ENCODE measurements at places on chromosomes 6 and 20.

DNA sequence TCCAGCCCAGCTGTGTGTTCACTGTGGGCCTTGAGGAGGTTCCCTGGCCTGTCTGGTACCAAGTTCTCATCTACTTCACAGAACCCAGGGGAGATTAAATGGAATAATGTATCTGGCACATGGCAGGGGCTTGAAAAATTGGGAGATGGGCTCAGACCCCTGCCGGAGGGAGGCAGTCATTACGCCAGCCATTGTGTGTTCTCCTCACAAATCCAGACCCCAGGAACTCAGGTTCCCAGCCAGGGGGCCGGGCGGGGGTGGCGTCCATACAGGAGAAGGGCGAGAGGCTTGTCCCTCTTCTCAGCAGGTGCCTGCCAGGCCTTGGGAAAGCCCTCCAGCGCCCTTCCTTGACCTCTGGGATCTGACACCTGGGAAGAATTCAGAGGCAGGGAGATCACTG, 8.1 kb downstream of the NOL4L start:
- no peak for DNase-seq

GRCh38 chr6:93317592-93317991, 101.8 kb downstream of the EPHA7 start:
- no peak for DNase-seq

DNA sequence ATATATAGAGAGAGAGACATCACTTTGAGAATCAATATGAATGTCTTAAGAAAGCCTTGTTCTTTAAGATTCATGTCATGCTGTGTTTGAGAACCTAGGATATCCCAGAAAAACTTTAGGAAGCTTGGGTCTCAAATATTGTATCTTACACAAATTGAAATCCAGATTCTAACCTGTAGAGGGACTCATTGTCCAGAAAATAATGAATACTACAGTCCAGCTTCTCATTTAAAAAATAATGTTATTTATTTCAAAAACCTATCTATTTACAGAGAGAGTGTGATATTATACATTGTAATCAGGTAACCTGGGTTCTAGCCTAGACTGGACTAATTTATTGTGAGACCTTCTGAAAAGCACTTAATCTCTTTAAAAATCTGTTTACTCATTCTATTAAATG, 4.2 kb downstream of the RFX6 start:
- no peak for DNase-seq

DNA sequence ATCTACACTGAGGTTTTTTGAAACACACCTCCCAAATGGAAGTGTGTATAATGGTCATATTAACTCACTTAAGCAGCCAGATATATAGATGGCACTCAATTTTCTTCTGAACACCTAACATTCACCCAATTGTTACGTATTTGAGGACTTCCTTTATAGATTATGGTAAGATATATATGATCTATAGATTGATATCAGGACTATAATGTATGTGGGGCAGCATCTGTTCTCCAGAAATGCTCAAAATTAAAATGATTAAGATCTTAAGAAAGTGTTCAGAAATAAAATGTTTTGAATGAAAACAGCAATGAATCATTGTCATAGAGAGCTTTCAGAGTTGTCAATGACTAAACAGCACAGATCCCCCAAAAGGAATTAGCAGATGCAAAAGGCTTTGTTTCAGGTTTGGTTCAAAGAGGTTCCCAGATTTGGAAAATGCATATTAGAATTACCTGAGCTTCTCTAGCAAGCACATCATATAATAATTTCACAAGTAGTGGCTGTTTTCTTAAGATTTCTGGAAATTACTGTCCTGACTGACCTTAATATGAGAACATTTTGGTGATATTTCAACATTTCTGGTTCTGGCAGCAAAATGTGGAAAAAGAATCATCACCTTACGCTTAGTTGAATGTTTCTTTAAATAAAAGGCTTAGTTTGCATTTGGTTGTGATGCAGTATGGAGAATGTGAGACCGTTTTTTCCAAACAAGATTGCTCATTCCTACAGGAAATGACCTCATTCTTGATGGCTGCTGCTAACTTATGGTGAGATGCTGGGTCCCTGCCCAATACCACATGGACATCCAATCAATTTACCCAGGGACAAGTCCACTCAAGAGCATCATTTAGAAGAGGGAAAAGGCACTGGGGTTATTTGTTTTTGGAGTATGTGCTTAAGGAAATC, 31.5 kb downstream of the TRAF3IP2 start:
- no peak for DNase-seq

DNA sequence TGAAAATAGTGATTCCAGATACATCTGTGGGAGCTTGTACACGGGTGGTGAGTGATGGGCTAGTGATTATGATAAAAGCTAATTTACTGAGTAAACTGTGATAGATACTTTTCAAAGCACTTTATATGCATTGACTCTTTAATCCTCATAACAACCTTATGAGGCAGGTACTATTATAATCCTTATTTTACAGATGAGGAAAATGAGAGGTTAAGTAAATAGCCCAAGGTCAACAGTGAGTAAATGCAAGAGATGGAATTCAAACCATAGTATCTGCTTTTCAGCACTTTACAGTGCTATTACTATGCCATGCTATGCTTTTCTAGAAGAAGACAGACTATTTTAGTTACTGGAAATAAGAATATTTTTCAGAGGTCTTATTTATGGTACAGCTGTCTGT, 320.9 kb upstream of the CITED2 start:
- no peak for DNase-seq

DNA sequence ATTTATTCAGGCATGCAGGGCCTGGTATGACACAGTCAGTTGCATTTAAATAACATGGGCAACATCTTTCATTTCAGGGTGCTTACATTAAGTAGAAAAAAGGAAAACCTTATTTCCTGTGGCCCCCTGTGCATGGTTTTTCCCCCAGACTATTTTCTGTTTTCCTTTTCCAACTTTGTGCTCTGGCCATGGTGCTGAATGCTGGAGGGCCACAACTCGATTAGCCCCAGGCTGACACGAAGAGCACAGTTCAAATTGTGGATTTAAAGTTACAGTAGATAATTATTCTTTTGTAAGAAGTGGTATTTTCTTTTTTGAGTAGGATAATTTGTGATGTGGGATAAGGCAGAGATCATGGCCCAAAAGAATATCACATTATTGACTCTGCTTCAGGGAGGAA, 332.0 kb downstream of the HAO1 start:
- DNase-seq = no peak

- DNase-seq = no peak
These were observed 88.0 kb downstream of the FRK start for GRCh38 chr6:115972679-115973078.

- no peak for DNase-seq
These were observed 37.7 kb upstream of the SYNCRIP start for GRCh38 chr6:85680388-85680787.

DNA sequence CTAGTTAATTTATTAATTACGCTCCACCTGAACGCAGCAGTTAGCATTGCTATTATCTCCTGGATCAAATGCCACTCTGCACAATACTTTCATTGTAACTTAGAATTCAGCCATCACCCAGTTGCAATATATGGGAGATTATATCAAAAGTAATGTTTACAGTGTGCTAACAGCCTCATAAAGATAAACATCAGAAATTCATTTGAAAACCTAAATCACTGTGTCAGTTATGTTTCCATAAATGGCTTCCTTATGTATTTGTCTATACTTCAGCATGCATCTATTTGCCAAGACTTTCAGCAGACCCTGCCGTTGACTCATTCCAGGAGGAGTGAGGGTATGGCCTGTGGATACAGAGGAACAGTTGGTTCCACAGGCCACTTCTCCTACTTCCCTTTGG, 300.1 kb downstream of the TFAP2B start:
- no peak for DNase-seq

- no peak for DNase-seq
These were observed 76.9 kb upstream of the MAFB start for GRCh38 chr20:40765814-40766480.

DNA sequence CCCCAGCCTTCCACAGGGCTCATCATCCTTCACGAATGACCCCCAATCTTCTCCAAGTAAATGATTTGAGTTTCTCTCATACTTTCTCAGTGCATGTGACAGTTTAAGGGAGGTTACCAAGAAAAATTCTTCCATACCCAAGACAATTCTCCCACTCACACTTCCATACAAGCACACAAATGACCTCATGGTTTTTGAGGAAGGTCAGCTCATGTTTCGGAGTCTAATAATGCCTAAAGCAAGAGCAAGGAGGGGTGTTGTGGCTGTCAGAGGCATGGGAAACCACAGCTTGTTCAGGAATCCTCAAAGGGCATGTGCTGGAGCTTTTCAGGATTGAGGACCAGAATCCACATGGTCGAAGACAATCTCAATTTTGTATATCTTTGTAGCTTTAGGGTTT, 279.0 kb downstream of the MAFB start:
- DNase-seq = no peak

- DNase-seq = no peak
These were observed 802.3 kb downstream of the QKI start for GRCh38 chr6:164216839-164217238.

DNA sequence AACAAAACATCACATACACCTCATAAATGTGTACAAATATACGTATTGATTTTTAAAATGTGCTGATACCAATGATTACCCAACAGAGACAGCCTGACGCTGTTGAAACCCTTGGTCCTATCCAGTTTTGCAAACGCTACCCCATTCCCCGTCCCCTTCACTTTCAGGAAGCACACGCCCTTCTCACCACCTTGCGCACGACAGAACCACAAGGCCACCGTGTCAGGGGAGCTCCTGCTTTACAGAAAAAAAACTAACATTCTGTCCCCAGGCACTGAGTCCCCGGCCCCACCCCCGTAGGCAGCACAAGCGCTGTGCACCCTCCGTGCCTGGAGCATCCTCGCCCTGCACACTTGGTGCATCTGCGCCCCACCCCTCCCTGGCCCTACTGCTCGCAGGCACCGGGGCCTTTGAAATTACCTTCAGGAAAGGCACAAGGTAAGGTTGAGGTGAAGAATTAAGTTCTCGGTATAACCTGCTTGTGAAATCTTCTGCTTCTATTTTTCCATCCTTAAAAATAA, 58.5 kb downstream of the TAF4 start:
- DNase-seq = no peak

DNA sequence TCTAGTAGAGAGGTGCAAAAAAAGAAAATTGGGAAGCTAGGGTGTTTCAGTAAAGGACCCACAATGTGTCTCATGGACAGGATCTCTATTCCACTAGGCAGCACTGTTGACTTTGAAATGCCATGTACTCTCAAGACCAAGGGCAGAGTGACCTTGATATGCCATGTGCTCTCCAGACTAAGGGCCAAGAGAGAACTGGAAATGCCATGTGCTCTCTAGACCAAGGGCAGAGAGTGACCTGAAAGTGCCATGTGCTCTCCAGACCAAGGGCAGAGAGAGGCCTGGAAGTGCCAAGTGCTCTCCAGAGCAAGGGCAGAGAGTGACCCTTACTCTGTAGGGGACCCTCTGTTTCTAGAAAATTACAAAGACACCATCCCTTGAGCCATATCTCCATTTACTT, 49.3 kb upstream of the HTR1B start:
- DNase-seq = no peak

DNA sequence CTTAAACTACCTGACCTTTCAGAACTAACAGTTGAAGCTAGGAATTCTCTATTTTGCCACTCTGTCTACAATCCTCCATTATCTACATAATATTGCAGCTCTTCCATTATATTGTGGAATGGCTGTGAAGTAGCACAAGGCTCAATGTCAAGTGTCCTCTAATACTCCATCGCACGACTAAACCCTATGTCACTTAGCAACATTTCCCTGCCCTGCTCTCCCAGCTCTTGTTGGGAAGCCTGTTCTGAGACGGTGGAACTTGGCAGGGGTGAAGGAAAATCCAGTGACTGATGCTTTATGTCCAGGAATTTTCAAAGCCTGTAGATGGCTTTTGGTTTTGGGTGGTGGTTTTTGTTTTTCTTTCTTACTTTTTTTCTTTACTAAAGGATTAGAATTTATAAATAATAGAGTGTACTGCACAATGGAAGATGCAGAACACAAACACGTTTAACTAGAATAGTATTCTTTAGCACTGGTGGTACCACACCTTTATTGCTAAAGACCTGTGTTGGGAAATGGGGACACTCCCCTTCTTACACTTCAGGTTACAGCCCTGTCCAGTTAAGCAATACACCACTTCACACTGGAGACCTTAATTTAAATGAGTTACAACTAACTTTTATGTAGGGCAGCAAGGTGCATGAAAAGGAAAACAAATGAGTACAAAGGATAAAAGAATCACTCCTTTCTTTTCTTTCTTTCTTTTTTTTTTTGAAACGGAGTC, 20.7 kb upstream of the AMD1 start:
- no peak for DNase-seq

DNA sequence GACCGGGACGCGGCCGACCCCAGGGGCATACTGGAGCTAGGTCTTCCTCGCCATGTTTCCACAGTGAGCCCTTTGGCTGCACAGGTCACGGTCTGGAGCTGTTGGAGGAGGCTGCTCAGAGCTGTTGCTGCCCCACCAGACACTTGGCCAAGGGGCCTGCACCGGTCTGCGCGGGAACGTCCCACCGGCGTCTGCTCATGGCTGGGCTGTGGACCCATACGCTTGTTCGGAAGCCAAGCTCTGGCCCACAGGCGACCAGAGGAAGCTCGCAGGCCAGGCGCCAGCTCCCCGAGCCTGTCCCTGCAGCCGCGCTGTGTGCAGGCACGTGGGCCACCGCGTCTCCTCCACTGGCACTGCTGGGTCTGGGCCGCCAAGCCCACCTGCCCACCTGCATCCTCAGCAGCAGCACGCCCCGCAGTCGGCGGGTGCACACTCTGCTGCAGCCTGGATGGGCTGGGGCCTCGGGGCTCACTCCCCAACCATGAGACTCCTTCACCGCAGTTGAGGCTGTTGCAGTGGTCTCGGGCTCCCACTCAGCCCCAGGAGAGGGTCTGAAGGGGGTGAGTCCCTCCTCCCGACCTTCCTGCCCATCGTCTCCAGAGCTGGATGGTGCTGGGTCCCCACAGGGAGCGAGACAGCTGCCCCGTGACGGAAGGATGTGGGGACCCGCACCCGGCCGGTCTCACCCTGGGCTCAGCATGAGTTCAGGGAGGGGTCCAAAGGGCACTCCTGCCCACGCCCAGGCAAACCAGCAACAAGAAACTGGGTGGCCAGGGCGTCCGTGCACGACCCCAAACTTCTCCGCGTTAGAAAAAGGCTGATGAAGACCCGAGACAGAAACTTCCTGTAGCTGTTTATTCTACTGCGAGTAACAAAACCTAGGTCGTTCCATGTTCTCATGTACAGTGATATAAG, 15.5 kb upstream of the TCFL5 start:
- DNase-seq = no peak

GRCh38 chr20:61052776-61053442, 199.2 kb upstream of the CDH4 start:
- DNase-seq = no peak

DNA sequence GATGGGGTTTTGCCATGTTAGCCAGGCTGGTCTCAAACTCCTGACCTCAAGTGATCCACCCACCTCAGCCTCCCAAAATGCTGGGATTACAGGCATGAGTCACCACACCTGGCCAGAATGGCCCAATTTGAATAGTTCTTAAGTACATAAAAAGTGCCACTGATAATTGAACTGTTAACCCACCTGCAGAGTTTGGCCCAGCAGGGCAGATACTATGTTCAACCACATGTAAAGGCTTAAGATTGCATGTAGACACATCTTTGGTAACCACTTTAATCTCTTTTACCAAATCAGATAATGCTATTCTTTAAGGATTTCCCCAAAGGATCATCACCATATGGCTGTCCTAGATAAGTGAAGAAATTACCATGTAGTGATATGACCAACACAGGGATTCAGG, 21.3 kb upstream of the SGK1 start:
- no peak for DNase-seq
